ENCODE measurements at places on chromosomes 7 and 10.

- DNase-seq: no peak
These were observed 59.0 kb downstream of the VSTM4 start for GRCh38 chr10:49056356-49056755.

- no peak for DNase-seq
These were observed 362.0 kb downstream of the GPR37 start for GRCh38 chr7:124403587-124403986.

DNA sequence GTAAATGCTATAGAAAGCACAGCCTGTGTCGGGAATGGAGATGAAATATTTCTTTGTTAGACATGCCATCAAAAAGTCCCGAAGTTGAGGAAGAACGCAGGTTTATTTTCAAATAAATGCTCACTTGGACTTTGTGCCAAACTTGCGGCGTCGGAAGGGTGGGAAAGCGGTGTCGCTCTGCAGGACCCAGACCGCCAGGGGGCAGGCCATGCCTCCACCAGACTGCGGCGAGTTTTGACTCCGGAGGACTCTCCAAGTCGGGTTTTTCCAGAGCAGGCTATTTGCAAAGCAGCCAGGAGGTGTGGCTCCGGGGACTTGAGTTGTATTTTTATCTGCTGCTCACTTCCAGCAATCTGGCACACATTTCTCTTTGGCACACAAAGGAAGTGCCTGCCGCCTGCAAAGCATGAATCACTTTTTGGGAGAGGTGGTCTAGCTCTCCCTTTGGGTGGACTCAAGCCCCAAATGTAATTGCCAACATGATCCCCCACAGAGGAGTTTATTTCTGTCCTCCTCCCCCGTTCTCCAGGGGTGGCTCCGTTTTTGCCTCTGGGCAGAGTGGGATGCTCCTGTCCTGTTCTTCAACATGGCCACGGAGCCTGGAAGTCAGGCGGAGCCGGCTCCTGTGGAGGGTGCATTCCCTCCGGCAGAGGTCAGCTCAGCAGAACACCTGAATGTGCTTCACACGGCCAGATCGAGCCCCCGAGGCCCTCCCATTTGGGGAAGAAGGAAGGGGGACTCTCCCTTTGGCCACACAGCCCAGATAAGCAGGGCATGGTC lies 82.3 kb upstream of the GPR26 start:
- DNase-seq: peak; percentile 49

DNA sequence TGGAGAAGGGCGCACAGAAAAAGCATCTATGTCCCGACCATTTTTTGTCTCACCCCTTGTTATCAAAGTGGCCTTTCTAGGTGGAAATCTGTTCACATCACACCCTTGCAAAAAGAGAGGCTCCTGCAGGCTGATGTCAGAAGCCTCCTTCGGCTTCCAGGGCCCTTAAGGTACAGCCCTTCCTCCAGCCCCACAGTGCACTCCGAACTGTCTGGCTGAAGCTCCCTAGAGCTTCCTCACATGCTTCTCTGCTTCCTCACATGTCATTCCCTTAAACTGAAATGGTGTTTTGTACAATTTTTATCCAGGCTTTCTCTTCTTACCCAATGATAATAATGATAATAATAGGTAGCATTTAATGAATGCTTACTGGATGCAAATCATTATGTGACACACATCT lies 210.3 kb downstream of the INHBA start:
- DNase-seq: no peak

DNA sequence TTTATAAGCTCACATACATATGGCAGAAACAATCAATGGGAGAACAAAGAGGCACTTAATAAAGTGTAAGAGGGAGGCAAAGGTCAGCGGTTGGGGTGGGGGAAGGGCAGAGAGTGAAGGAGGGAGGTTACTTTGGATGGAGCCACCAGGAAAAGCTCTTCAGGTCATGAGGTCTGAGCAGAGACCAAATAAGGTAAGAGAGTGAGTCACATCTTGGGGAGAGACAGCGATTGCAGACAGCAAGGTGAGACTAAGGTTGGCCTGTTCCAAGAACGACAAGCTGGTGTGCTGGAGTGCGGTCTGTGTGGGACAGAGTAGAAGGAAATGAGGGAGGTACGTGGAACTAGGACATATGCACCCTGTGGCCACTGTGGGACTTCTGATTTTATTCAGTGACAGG lies 74.3 kb upstream of the TOMM7 start:
- no peak for DNase-seq

- DNase-seq: no peak
These were observed 609.9 kb downstream of the CCSER2 start for GRCh38 chr10:84938117-84938905.

GRCh38 chr7:11858026-11858425 lies 26.0 kb upstream of the THSD7A start:
- DNase-seq: no peak

DNA sequence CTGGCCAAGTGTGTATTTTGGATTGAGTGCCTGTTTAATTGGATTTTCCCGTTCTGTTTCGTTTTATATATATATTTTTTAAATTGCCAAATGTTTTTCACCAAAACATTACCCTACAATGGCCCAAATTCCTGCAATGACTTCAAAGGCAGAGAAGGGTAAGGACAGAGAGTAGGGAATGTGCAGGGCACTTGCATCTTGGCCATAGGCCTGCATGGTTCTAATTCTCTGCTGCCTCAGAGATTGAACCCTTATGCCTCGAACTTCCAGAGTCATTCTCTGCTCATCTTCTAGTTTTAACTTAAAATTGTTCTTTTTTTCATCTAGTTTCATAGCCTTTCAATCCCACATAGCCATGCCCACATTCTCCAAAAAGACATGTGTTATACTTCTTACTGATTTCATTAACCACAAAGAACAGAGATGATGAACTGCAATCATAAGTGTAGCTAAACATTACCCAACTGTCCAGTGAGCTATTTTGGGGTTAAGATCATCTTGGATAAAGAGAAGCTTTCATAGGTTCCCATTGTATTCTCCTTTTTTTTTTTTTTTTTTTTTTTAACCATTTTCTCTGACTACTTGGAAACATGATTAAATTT lies 177.6 kb downstream of the PLXDC2 start:
- DNase-seq: no peak

GRCh38 chr10:124279298-124279697 lies 139.4 kb downstream of the OAT start:
- DNase-seq: no peak

- DNase-seq: no peak
These were observed 18.2 kb downstream of the LIPF start for GRCh38 chr10:88682491-88682890.

- DNase-seq: peak; percentile 1
These were observed 112.1 kb downstream of the LMBR1 start for GRCh38 chr7:156780724-156781455.

DNA sequence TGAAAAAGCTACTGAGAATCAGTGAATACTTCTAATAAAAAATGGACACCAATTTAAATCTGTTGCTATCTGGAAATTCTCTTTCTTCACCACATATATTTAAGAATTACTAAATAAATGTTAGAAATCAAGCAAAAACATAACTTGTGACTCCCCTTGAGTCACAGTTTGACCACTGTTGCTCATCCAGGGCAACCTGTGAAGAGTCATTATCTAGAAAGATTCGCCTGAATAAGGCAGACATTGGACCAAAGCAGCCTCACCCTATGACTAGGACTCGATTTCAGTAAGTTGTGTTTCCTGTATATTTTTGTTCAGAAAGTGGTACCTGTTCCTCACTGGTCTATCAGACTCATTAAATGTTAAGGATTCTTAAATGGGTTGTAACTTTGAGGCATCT lies 572.4 kb downstream of the ATRNL1 start:
- DNase-seq: no peak

DNA sequence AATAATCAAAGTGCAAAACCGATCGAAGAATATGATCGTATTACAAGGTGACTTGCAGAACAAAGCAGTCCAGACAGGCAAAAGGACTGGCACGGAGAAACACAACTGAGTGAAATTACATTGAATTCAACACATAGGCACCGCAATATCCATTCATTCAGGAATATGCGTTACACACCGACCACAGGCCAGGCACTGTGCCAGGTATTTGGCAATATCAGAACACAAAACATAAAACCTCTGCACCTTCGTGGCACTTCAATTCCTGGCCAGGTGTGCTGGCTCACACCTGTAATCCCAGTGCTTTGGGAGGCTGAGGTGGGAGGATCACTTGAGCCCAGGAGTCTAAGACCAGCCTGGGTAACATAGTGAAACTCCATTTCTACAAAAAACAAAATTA lies 187.9 kb downstream of the DIP2C start:
- no peak for DNase-seq

DNA sequence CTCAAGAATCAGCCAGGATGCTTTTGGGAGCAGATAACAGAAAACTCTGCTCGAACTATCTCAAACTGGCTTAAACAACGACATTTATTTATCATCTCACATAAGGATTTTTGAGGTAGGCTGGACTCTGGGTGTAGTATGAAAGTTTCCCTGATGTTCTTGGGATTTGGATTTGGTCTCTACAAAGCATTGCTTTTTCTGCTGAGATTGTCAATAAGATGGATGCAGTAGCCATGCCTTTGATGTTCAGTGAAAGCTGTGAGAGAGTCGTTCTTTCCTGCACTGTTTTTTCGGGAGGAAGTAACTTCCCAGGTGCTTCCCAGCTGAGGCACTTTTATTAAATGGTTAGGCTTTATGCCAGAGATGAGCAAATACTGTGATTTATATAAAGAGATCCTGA lies 181.1 kb downstream of the PRKG1 start:
- DNase-seq: no peak

- DNase-seq: no peak
These were observed 315.3 kb downstream of the SNX13 start for GRCh38 chr7:17625043-17625442.

DNA sequence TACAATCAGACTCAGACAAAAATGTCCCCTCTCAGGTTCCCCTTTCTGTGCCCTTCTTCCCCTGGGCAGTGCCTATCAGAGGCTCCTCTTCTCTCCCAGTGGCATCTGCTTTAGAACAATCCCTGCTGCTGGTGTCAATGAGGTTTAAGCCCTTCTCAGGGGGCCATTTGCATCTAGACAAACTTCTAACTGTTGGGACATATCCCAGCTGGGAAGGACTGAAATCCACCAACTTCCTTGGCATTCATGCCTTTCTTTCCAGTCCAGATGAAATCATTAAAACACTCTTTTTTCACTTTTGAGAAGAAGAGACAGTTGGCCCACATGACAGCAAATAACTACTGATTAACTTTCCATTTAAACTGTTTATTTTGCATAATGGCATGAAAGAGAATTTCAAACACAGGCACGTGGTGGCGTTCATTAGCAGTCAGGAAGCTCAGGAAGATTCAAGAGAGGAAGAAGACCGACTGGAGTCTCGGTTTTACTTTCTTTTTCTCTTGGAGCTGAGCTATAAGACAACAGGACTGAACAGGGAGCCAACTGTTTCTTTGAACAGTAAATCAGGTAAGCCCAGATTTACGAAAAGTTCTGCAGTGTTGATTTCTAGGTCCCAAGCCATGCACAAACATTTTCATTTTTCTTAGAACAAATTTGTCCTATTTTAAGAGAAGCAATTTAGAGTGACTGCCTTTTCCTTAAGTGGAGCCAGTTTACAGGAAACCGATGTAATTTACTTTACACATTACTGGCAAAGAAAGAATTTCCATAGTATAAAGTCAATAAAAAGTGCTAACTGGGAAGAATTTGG lies at the start of gene GIMAP2:
Gene GIMAP2 (plus strand): TSS at position 488 of the 811 bp plus-strand sequence. CDS start 1,354 bp downstream, outside the sequence.
- no peak for DNase-seq

GRCh38 chr7:140641524-140642195 lies 1.0 kb upstream of the DENND2A start:
- no peak for DNase-seq

Data from thymus (tissue), 14 donors.